ENCODE measurements at places on chromosomes 16 and 17. TPM values are rescaled to one million over a fixed set of nuclear protein-coding genes. Genes with fewer than 3 reads are reported as not detected.
A peak's percentile ranks its signal among the peaks of the same experiment; 100 is the strongest.

GRCh38 chr16:4373909-4374742 is 2.5 kb downstream of the VASN start:
- DNase-seq: no peak

GRCh38 chr17:30337393-30337999 is 3.6 kb upstream of the TMIGD1 start:
- DNase-seq: no peak

GRCh38 chr17:8131844-8132441 is 8.0 kb upstream of the HES7 start:
- DNase-seq: no peak

- DNase-seq: no peak
These were observed 5.8 kb downstream of the PIPOX start for GRCh38 chr17:29048440-29049368.

DNA sequence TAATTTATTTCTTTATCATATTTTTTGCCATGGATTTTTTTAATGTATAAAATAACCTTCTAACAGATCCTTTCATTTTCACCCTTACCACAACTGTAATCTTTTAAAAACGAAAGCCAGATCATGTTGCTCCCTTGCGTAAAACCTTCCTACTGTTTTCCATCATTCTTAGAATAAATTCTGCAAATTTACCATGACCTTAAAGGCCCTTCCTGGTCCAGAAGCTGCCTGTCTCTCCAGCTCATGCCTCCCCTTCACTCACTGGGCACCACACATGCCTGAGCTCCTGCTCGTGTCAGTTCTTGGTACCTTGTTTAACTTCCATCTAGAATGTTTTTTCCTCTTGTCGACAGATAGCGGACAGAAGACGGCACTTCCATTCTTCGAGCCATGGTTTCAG is 245.0 kb upstream of the CDH5 start:
- DNase-seq: no peak

GRCh38 chr16:30351001-30351441 is 4.1 kb downstream of the CD2BP2 start:
- no peak for DNase-seq

- DNase-seq: peak; percentile 87
These were observed 16.3 kb upstream of the AURKB start for GRCh38 chr17:8226536-8227237.

DNA sequence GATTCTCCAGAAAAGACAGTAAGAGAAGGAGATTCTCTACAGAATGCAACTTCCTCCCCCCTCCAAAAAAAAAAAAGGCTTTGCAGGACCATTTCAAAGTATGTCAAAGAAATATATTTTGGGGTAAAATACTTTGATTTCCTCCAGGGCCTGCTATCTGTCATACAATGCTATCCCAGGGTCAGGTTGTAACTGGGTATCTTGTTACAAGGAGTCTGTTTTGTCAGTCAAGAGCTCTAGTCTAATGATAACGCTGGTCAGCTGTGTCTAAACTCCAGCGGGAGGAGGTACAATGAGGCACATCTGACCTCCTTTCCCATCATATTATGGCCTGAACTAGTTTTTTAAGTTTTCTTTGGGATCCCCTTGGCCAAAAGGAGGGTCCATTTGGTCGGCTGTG is 408.4 kb upstream of the CDH5 start:
- DNase-seq: no peak

Gene ZNF469
- 12.5 TPM for total RNA-seq

Gene PRR11
- total RNA-seq: 19.7 TPM

Gene PPP1R1B
- total RNA-seq: not detected

Gene CRHR1
- not detected for total RNA-seq

Gene INCA1
- 0.39 TPM for total RNA-seq

Data from glomerular endothelial cell (primary cell).